NCI-H1694 (cell line): ENCODE measurements at places on chromosomes 7 and 10.

GRCh38 chr7:108038986-108039385 is 36.0 kb upstream of the LAMB1 start:
- peak; percentile 47 for DNase-seq

DNA sequence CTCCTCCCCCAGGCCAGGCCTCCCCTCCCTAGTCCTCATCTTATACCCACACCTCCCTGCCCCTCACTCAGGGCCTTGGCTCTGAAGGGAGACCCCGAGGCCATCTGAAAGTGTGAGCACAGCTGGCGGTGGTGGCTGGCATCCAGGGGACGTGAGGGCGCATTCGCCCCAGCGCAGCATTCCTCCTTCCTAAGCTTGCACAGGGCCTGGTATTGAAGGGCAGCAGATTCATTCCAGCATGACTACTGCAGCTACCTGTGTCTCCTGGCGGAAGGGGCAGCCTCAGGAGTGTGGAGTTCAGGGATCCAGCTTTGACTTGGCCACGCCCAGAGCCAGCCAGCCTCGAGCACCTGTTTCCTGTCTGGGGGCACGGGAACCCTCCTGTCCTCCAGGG is 72.6 kb downstream of the PARP12 start:
- no peak for DNase-seq

GRCh38 chr7:75565132-75565837 is 73.2 kb downstream of the SPDYE5 start:
- DNase-seq, result no peak

- DNase-seq, result no peak
Observed at GRCh38 chr10:60950300-60950699, 6.3 kb upstream of the RHOBTB1 start.

GRCh38 chr7:133386205-133386604 is 133.3 kb downstream of the EXOC4 start:
- no peak for DNase-seq

DNA sequence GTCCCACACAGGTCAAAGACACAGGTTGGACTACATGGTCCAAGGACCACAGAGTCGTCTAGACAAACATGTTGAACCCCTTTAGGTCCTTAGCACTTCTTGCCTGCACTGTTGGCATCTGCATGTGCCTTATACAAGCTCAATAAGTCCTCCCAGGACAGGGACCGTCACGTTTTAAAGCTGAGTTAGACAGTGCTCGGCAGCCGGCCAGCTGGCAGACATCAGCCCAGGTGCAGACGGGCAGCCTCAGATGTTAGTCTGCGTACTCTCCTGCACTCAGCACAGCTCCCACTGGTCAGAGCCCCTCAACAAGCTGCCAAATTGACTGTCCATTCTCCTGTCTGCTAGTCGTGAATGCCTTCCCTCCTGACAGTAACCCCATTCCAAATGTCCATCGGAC is 34.9 kb downstream of the PARP12 start:
- DNase-seq, result peak; percentile 3

- no peak for DNase-seq
Observed at GRCh38 chr7:93316730-93317129, 84.6 kb downstream of the VPS50 start.

GRCh38 chr7:30312178-30312577 is 27.8 kb downstream of the ZNRF2 start:
- no peak for DNase-seq

DNA sequence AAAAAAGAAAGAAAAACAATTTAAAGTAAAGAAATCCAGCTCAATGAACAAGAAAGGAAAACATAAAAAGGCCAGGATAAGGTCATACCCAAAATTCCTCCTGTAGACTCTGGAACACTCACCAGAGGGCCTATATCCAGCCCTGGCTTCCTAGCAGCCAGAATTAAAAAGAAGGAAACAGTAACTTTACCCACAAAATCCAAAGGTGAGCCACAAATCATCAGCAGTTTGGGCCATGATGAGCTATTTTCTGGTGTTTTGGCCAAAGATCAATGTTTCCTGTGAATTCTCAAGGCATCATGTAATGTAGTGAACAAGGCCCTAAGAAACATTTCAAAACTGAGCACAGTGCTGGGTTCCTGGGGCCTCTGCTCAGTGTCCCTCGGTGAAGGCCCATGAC is 87.8 kb downstream of the LARP4B start:
- DNase-seq, result no peak

DNA sequence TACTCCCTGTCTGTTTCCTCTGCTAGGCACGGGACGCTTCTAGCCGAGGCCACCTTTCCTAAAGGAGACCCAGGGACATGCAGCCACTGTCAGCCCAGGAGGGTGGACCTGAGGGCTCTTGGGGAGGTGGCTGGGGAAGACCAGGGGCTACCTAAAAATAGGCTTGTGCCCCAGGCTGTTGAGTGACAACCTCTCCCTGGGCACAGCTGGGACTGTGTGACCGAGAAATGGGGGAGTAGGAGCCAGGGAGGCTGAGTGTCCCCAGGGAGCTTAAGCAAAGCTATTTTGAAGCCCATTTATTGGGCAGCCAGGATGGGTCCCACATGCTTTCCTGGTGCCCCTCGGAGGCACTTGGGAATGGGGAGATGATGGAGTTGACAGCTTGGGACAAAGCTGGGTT is 63.8 kb downstream of the CALML3 start:
- no peak for DNase-seq

DNA sequence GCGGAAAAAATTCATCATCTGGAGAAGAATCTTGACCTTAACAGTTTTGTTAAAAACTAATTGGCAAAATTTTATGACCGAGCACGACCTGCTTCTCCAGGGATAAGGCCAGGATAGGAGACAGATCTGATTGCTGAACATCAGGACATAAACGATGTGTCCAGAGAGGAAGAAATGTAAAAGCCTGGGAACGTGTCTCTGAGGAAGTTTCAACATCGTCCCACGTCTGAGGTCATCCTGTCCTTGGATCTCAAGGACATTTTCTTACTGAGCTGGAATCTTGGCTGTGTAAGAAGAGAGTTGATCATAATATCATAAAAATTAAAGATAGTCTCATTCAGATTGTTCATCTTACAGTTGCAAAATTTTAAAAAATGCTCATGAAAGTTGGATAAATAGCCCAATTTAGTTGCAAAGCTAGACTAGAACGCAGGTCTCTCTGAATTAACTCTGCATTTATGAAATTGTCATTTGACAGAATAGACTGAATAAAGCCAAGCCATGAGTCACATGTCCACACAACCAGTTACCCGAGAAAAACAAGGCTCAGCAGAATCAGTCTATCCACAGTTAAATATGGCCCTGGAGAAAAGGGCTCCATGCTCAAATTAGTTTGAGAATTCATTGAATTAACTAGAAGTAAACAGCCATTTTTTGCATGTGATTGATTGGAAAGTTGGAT is 120.0 kb upstream of the EGFR start:
- no peak for DNase-seq

- no peak for DNase-seq
Observed at GRCh38 chr7:137885678-137886077, 38.9 kb upstream of the DGKI start.

DNA sequence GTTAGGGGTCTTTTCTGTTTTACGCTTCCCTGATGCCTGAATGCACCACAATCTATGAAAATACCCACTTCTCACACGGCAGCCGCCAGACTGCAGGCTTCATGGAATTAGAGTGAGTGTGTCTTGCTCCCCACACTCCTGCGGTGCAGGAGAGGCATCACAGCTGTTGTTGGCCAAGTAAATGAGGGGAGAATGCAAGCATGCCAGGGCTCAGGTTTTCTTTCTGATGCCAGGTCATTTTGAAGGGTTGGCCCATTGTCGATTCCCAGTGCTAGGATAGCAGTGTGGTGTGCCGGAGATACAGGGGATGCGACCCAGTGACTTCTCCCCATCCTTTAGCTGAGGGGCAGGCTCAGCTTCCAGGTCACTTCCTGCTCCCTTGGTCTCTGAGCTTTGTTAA is 16.3 kb downstream of the CXCL12 start:
- DNase-seq, result no peak

- DNase-seq, result no peak
Observed at GRCh38 chr7:111198255-111198654, 107.3 kb downstream of the LRRN3 start.

- DNase-seq, result no peak
Observed at GRCh38 chr7:1898628-1899185, 228.6 kb downstream of the ELFN1 start.

DNA sequence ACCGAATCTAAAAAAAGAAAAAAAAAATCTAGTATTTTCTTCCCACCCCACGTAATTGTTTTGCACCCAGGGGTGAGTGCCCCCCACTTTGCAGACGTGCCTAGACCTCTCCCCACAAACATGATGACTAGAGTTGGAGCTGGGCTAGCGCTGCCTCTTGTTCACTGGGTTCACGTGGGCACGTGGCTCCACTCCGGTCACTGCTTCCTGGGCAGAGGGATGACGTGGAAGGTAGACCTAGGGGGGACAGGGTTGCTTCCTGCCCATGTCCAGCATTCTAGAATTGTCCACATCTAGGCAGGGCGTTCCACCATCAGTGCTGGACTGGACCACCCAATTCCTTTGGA is 861 bp upstream of the LIMK1 start:
- DNase-seq, result no peak

DNA sequence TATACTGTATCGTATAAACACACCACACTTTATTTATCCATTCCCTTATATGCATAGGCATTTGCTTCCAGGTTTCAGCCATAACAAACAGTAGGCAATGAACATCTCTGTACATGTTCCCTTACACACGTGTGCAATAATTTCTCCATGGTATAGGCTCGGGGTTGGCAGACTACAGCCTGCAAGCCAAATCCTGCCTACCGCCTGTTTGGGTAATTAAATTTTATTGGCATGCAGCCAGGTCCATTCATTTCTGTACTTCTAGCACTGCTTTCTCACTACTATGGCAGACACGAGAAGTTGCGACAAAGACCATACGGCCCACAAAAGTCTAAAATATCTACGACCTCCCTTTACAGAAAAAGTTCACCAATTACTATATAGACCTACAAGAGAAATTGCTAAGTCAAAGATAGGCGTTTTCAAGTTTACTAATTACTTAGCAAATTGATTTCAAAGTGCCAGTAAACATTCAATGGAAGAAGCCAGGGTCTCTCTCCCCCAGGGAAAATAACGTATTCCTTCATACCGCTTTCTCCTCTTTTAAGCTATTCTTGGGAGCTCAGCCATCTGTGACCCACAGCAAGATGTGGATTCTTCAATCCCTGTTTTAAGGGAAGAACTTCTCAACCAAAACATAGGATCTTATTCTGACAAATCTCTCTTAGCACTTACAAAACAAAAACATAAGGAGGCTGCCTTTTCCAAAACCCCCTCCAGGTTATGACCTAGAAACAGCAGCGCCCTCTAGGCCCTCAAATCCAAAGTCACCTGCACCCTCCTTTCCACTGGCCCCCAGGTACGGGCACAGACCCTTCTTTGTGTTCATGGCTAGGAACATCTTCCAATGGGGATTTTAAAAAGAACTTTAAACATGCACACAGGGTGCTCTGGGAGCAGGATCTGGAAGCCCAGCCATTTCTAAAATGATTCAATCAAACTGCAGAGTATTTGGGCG is 100.5 kb downstream of the FGFR2 start:
- DNase-seq, result peak; percentile 69

- DNase-seq, result no peak
Observed at GRCh38 chr10:59891349-59891748, 15.0 kb downstream of the CCDC6 start.

DNA sequence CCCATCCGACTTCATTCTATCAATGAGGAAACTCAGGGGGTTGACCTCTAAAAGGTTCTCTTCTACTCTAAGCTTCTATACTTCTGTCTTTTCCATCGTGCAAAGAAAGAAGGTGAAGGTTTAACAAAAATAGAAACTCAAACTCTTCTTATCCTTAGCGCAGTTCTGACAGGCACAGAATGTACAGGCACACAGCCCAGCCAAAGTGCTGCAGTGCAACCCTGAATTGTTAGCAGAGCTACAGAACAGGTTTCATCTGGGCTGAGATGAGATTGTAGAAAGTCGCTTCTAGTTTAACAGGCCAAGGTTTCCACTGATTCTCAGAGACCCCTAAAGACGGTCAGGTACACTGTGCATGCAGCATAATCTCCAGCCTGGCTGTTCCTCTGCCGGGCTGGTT is 79.3 kb upstream of the AFAP1L2 start:
- no peak for DNase-seq

DNA sequence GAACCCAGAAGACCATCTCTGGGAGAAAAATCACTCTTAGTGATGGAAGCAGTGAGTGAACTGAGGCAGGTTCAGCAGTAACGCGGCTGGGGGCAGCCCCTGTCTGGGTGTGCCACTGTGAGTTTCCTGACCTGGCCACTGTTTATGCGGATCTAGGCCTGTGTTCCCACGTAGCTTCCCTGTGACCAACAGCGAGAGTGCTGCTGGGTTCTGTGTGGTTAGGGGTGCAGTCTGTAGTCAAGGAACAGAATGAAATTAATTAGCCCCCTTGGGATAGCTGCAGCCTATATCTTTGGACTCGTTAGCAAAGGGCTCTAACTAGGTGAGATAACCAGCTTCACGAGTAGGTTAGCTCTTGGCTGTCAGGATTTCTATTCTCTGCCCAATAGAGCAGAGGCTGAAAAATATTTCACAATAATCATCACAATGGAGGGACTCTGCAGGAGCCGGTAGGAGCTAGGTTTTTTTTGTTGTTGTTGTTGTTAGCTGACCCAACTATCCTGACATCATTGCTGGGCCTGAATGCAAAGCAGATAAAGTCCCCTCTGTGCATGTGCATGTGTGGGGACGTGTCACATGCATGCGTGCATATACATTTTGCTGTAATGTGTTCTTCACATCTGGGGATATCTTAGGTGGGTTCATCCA is 164.9 kb downstream of the TMEM178B start:
- DNase-seq, result no peak

DNA sequence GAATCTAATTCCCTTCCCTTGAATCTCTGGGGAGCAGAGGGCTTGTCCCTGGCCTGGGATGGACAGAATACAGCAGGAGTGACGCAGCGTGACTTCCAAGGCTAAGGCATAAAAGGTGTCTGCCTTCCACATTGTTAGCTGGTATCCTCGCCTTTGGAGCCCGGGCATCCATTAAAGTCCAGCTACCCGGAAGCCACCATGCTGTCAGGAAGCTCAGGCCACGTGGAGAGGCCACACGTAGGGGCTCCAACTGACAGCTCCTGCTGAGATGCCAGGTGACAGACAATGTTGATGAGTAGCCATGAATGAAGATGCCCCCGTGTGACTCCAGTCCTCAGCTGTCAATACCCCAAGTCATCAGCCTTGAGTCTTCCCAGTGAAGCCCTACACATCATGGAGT is 99.9 kb downstream of the OAT start:
- no peak for DNase-seq
